ENCODE measurements at places on chromosomes 13 and 19.

GRCh38 chr13:63501702-63502101 is 2086.1 kb upstream of the PCDH20 start:
- no peak for DNase-seq

DNA sequence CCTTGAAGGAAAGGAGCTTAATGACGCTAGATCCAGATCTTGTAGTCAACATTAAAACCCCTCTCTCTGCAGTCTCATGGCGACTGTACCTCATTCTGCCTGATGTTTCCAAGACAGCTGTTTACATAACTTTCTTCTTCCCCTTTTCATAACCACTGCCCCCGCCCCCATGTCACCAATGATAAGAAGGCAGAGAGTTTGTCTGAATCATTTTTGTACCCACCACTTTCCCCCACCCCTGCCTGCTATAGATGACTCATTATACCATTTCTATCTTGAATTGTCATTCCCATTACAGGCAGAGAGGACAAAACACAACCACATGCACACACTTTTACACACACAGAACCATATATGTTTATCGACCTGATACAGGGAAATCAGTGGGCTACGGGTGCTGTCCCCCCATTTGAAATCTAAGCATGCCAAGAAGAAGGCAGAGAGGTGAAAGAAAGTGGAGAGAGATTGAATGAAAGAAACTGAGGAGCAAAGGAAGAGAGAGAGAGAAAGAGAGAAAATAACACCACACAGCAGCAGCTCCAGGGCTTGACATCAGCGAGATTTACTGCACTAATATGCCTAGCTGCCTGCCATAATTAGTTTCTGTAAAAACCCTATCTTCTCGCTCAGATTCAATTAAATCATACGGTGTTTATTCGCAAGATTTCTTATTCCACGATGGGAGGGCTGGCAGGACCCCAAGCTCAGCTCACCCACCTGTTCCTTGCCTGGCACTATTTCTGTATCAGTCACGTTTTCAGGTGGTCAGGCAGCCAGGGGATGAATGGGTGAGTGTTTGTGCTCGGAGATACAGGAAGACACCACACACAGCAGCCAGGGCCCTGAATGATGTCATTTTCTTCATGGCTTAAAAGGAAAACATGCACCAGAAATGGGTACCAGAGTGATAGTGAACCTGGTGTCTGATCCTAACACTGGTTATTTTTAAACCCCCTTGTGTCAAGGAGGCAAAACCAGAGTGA is 114.3 kb upstream of the SERP2 start:
- peak; percentile 61 for DNase-seq

GRCh38 chr13:22187329-22187728 is 516.5 kb downstream of the FGF9 start:
- no peak for DNase-seq

- DNase-seq, result peak; percentile 88
Observed at GRCh38 chr19:4867534-4868285, at the start of gene PLIN3. Gene PLIN3, minus strand, starts transcription at chr19:4867667. Its CDS starts 6,273 bp downstream, at chr19:4861394.

DNA sequence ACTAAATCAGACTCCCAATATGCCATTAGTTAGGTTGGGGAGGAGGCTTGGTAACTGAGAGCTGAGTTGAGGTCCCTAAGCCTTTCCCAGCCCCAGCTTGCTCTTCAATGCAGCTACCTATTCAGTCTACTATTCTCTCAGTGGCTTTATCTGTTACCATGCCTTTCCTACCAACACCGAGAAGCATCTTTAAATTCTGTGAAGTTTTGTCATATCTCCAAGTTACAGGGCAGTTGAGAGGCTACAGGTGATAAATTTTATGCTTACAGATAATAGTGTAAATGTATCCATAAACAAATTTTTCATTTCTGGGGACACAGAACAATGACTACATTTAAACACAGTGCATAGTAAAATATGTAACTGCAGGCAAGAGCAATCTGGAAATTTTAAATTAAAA is 110.6 kb downstream of the ELF1 start:
- no peak for DNase-seq

DNA sequence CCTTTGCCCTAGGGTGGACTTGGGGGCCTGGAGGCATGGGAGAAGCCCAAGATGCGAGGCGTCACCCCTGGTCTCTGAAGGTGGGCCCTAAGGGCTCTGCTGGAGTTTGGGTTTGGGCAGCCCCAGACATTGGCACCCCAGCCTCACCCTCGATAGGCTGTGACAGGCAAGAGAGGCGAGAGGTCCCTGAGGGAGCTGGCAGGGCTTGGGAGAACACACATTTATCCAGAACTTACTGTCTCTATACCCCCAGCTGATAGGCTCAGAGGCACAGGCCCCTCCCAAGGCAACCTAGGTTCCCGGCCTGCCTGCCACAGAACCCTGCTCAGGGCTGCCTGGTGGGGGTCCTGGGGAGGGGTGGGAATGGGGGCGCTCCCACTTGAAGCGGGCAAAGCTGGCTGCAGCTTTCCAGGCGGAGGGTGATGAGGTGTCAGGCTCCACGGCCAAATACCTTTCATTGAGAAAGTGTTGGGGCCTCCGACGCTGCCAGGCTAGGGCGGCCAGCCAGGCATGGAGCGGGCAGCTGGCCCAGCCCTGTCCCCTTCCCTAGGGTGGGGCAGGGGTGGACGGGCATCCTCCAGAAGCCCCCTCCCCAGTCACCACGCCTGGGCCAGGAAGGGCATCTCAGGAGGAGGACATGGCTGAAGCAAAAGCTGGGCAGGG is 9.7 kb downstream of the CILP2 start:
- no peak for DNase-seq

DNA sequence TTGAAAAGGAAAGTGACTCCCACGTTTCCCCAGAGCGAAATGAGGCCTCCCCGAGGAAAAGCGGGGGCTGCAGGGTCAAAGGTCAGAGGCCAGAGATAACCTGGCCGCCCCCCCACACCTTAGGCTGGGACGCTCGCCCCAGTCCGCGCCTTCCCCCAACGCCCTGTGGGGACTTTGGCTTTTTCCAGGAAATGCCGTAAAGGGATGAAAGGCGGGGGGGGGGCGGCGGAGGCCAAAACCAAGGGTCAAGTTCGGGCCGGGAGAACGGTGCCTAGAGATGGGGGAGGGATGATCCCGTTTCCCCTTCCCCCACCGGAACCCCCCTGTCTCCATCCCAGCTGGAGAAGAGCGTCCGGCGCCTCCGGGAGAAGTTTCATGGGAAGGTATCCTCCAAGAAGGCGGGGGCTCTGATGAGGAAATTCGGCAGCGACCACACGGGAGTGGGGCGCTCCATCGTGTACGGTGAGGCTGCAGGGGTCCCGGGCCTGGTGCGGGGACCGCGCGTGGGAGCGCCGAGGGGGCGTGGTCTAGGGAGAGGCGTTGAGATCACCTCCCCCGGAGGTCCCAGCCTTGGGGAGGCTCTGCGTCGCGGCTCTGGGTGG is 575 bp downstream of the SHFL start:
- peak; percentile 41 for DNase-seq

GRCh38 chr13:42924344-42924743 is 67.7 kb downstream of the EPSTI1 start:
- no peak for DNase-seq

DNA sequence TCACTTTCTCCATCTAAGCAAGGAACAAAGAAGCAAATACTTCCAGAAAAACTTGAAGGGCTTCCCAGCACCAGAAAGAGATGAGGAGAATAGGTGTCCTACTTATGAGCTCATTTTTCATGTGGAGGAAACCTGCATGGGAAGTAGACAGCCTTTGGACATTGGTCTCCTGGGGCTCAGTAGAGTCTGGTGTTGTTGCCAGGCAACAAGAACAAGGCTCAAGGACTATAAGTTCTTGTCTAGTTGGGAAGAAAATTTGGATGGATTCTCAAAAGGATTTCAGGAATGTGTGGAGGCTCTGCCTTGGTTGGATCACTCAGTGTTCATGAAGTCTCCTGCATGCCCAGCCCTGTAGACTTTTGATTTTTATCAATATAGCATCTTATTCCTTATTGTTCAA is 84.5 kb downstream of the MBNL2 start:
- DNase-seq, result no peak

DNA sequence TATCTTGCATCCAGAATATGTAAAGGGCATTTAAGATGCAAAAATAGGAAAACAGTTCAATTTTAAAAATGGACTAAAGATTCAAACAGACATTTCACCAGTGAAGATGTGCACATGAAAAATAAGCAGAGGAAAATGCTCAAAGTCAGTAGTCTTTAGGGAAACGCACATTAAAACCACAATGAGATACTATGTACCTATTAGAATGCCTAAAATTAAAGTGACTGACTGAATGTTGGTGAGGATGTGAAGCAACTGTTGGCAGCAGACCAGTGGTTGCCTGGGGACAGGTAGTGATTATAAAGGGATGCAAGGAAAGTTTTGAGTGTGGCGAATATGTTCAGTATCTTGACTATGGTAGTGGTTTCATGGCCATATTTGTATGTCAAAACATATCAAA is 75.2 kb downstream of the DGKH start:
- DNase-seq, result no peak

DNA sequence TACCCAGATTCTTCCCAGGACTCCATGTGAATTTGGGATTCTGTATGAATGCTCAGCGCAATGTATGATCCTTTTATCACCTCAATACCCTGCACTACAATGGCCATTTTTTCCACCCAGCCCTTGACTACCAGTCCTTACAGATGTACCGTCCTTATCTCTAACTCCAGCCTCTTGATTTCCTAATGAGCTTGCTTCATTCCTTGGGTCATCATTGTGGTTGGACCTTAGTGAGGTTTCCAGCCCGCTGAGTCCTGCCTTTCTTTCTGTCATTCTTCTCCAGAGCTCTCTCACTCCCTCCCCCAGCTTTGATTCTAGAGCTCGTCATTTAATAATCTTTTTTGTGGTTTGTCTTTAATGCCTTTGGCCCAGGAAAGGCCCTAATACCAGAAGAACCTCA is 438.5 kb downstream of the ZNF536 start:
- DNase-seq, result no peak

DNA sequence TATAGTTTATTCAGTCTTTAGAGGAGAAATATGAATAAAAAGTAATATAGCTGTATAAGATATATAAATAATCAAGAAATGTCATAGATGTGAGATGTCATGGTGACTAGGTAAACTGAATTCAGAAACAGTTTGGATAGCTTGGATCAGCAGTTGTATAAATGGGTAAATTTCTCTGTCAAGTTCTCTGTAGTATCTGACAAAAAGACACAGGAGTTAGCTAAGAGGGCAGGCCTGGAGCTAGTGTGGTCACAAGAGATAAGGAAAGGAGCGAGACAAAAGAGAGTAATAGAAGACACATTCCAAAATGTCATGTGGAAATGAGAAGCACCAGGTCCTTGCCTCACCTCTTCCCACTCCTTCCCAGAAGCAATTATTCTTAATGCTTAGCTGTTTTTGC is 349.0 kb downstream of the LMO7 start:
- no peak for DNase-seq

Measured in stimulated activated CD4-positive, alpha-beta T cell treated with anti-CD3 and anti-CD28 coated beads, TNF-alpha, amount 100 ng/mL, for 24 hours (primary cell).